ENCODE measurements at places on chromosomes 7 and 10. TPM values are rescaled to one million over a fixed set of nuclear protein-coding genes. Genes with fewer than 3 reads are reported as not detected.

LRIT1 gene
- total RNA-seq = 0.11 TPM

ABCB4 gene
- total RNA-seq = 0.60 TPM

DNA sequence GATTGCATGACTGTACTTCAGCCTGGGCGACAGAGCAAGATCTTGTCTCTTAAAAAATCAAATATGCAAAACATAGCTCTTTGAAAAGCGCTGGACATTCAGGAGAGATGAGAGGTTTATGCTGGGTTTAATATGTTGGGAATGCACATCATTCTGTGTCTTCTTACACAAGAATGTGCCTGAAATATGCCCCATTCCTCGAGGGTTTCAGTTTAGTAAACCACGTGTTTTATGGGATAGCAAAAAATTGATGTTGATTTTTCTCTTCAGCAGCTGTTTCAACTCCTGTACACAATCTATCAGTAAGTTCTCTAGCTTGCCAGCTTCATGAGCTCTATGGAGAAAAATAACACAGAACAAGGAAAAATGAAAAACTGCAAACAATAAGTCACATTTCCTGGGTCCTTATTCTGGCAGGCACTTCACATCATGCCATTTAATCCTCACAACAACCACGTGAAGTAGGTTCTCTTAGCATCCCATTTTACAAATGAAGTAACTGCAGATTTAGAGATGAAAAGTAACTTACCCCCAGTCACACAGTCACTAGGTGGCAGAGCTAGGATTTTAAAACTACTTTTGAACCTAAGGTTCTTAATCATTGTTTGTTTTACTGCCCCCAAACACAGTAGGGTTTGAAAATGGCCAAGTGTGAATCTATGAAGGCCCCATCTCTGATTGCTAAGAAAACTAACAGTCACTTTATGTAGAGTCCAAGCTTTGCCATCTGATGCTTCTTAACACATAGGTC lies 423.6 kb downstream of the PHTF2 start:
- DNase-seq = no peak

MICALL2 gene
- 24.8 TPM for total RNA-seq

DNA sequence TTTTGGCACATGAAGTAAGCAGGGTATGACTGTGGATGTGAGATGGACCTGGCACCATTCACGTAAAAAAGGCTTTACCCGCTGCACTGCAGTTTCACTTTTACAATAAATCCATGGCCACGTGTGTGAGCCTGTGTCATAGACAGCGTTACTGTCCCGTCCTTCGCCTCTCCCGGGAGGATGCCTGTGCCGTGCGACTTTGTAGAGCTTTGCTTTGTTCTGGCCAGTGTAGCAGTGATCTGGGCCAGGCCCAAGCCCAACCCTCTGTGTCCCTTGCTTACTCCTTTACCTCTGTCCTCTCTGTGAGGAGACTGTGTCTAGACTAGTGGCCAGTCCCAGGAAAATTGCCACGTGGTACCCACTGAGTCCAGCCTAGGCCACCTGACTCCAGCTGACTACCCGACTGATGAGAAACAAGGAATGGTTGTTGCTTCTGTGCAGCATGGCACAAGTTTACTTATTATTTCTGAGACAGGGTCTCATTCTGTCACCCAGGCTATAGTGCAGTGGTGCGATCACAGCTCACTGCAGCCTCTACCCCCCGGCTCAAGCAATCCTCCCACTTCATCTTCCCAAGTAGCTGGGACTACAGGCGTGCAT lies 48.1 kb downstream of the JAKMIP3 start:
- DNase-seq = no peak

GRCh38 chr7:142516038-142516501 lies 233.2 kb upstream of the PRSS1 start:
- peak; percentile 73 for DNase-seq

TSPAN33 gene
- total RNA-seq = 33.2 TPM

DNA sequence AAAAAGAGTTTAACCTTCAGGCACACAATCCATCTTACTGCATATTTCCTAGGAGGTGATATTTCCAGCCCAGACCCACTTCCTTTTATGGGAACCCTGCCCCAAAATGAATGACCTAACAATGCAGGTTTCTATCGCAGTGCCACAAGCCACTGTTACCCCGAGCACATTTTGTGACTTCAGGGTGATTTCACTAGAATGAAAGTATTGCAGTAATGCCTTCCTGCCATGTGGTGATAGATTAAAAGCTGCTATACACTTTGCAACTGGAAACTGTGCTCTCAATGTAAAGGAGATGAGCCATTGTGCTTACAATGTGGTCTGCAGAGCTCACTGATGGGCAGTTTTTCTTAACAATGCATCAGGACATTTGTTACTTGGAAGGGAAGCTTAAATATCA lies 90.5 kb upstream of the RSU1 start:
- no peak for DNase-seq

- DNase-seq = no peak
Observed at GRCh38 chr7:144862612-144863319, 26.9 kb upstream of the TPK1 start.

- no peak for DNase-seq
Observed at GRCh38 chr10:114188900-114189299, 9.7 kb downstream of the TDRD1 start.

JCAD gene
- 40.9 TPM for total RNA-seq

CADPS2 gene
- 11.7 TPM for total RNA-seq

- no peak for DNase-seq
Observed at GRCh38 chr7:116098175-116098574, 67.6 kb upstream of the TFEC start.

CYP26C1 gene
- total RNA-seq = 0.35 TPM

CPN1 gene
- 0.61 TPM for total RNA-seq

LDB3 gene
- 0.50 TPM for total RNA-seq

- DNase-seq = no peak
Observed at GRCh38 chr7:51685794-51686193, 369.2 kb upstream of the COBL start.

DNA sequence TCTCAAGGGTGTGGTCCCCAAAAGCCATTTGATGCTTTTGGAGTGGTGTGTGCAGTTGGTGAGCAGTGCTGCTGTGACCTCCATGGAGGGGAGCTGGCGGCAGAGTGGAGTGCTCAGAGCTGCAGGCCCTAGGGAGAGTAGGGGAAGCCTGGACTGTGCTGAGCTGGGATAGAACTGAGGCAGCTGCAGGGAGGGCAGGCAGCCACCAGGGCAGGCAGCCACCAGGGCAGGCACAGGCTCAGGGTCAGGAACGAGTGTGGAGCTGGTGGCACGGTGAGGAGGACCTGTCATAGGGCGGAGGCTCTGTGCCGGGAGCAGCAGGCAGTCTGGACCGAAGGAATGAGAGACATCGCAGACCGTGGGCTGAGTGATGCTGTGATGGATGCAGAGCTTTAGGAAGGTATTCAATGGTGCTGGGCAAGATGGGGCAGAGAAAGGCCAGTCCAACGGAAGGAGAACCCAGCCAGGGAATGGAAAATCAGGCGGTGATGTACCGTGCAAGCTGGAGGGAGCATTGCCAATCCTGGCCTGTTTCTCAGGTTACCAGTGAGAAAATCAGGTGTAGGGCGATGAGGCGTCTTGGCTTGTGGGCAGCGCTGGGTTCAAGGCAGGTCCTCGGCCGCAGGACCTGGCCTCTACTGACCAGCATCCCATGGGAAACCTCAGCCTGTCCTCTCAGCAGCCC lies 152.6 kb downstream of the CAMK1D start:
- DNase-seq = peak; percentile 54

DNA sequence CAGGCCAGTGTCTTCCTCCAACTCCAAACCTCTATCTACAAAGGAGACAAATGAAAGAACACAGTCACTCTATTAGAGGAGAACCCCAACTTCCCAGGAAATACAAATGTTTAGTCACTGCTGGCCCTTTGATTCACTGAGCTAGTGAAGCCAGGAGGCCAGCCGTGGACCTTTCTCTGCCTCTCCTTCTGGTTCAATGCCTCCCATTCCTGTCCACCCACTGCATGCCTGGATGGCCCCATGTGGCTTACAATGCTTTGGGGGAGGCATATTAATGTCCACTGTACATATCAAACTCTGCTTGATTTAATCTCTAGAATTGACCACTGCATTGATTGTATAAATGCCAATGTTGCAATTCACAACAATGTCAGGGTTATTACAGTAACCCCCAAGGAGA lies 687.3 kb downstream of the KCNMA1 start:
- no peak for DNase-seq

Measured in endodermal cell (in vitro differentiated cells).